ENCODE measurements at places on chromosomes 5 and 9.

GRCh38 chr5:127031147-127031862 lies 947 bp upstream of the MARCHF3 start:
- peak; percentile 13 for ATAC-seq

DNA sequence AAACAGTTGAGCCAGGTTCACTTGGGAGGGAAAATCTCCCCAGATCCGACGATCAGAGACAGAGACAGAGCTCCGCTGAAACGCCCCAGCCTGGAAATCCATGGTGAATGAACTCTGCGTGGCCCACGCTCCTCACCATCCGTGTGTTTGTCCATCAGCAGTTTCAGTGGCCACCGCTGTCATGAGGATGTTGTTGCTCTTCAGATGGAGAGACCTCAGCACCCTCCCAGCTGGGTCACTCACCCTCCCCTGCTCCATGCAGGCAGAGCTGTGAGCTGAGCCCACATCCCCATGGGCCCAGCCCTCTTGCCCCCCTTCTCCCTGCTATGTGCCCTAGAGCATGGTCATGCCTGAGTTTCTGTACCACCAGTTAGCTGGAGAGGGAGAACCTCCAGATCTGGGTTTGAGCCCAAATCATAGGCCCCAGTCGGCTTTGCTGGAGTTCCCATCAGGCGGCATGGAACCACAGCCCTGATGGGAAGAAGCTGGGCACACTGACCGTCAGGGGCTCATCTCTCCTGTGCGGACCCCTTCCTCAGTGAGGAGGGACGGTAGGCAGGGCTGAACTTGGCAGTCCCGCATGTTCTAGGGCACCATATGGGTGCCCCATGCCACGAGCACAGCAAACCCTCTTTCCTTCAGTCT lies 154.4 kb upstream of the COL5A1 start:
- ATAC-seq = no peak

DNA sequence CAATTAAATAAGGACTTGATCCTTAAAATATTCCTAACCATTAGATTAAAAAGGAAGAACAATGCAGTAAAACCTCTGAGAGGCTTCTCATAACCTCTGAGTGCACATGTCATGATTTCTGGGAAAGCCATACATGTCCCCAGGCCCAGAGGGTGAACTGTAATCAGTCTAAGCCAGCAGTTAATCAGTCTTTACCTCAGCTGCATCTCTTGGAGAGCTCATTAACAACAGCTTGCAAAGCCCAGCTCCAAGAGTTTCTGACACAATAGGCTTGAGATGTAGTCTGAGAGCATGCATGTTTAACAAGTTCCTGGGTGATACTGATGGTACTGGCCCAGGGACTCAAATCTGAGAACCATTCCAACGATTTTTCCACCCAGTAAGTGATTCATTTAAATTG lies 392.1 kb downstream of the DNAH5 start:
- ATAC-seq = no peak

GRCh38 chr5:144017631-144018030 lies 152.8 kb downstream of the YIPF5 start:
- no peak for ATAC-seq

DNA sequence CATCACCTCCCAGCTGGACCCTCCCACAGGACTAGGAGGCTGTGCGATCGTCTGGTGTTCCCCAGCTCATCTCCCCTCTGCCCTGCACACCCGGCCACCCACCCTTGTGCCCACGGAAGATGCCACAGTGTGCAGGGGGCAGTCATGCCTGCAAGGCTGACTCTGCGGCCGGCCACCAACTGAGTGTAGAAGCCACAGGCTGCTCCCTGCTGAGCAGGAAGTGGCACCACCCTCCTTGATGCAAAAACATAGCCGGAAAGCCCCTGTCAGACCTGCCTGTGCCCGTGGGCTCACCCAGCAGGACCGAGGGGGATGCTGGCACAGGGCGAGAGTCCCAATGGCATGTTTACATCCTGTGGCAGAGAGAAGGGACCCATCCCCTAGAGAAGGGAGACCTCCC lies 40.3 kb upstream of the SLC12A7 start:
- ATAC-seq = peak; percentile 7

GRCh38 chr9:127128341-127129072 lies 6.1 kb upstream of the ANGPTL2 start:
- peak; percentile 38 for ATAC-seq

DNA sequence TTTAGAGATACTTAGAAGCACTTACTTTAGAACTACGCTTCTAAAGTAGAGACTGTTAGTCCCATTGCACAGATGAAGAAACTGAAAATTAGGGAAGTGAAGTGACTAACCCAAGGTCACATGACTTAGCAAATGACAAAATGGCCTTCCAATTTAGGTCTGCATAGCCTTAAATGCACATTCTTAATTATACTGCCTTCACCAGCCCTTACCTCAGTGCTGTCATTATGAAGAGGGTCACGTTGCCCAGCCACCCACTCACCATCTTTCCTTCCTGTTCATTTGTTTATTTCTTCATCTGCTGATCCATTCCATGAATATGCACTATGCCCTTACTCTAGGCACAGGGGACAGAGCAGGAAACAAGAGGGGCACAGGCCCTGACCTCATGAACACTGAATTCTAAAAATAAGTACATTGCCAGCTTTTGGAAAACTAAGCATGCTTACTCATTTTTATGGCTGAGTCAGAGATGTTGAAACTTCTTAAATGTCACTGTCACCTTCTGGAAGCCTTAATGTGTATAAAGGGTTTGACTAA lies 8.6 kb downstream of the HAVCR2 start:
- peak; percentile 94 for ATAC-seq

GRCh38 chr5:158802941-158803341 lies 296.8 kb downstream of the EBF1 start:
- ATAC-seq = no peak

GRCh38 chr9:94029932-94030317 lies 54.3 kb upstream of the PTPDC1 start:
- no peak for ATAC-seq

- ATAC-seq = no peak
Observed at GRCh38 chr9:88852794-88853193, 138.5 kb upstream of the S1PR3 start.

GRCh38 chr5:54959673-54960418 lies 25.5 kb downstream of the ESM1 start:
- ATAC-seq = no peak

DNA sequence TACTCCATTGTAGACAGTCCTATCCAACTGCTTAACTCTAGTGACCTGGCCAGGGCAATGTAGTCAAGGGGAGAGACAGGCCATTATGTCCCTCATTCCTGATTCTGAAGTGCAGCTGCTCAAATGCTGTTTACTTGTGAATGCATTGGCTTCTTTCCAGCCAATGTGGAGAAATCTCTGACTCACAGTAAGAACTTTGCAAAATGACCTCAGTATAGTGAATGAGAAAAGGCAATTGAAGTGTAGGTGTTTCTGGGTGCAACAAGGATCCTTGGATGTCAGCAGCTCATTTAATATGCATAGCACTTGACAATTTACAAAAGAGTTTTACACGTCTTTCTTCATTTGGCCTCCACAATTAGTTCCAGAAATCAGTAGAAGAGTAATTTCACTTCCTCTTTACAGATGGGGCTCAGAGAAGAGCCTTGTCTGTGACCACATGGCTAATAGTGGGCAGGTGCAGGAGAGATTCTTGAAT lies 367.2 kb downstream of the OSTF1 start:
- no peak for ATAC-seq

DNA sequence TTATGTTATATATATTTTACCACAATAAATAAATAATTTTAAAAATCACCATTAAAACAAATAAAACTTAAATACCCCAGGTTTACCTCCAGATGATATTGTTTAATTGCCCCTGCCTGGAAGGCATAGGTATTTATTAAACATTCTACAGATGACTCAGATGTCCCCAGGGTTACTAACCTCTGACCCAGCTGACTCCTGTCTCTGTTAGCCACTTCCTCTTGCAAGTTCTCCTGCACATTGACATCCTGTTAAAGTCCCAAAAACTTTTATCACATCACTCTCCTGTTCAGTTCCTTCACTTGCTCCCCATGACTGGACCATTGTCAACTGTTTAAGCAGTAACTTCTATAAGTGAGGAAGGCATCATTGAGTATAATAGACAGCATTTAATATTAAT lies 37.0 kb upstream of the RAB3C start:
- no peak for ATAC-seq

DNA sequence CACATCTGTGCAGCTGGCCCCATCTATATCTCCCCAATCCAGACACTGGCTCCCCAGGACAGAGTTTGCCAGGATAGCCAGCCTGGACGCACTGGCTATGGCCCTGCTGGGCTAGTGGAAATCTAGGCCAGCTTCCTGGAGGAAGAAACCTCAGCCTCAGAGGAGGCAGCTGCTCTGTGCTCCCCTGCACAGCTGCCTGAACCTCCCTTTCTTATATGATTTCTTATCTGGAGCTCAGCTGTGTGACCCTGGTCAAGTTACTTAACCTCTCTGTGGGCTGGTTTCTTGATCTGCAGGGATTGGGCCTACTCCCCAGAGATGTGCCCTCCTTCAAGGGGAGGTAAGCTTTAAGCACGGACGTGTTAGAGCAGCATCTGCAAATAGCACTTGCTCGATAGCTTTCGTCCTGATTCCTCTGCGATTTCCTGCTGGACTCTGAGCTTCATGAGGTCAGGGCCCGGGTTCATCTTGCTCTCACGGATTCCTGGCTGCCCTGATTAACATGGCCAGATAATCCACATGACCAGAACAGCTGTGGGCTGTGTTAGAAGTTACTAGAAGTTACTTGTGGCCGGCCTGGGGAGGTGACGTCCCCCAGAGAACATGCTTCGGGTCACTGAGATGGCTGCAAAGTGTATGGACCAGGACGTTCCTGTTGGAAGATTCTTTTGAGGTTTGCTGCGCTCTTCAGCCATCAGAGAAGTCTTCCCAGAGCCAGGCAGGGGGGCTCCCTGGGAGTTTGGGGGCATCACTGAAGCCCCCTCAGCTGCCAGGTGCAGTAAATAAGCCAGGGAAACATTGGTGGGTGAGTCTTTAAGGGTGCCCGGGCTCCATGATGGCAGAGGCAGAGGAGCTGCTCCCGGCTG lies 14.5 kb downstream of the C9orf50 start:
- no peak for ATAC-seq

DNA sequence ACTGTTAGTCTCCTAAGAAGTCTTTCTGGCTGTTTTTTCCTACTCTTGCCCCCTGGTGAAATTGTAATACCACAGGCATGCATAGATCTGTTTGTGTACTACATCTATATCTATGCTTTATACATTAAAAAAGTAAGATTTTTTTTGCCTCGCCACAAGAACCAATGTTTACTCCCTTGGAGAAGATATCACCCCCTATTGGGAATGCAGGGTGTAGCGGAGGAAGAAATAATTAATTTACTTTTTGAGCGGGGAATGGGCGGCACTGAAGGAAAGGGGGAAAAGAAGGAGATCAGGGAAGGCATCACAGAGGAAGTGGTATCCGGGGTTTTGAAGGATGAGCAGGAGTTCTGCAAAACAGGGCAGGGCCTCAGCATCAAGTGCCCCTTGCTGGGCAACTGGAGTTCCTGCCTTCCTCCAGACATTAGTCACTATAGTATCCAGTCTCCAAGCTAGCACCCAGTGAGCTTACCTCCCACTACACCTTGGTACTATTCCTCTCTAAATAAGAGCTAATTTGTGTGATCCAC lies 134.9 kb downstream of the GABBR2 start:
- no peak for ATAC-seq

- no peak for ATAC-seq
Observed at GRCh38 chr5:145520335-145520734, 314.8 kb downstream of the PRELID2 start.

GRCh38 chr5:138138949-138139780 lies at the start of gene NME5:
TSS of gene NME5 (minus strand) at chr5:138139428. CDS start at chr5:138138780, 648 bp downstream.
- no peak for ATAC-seq

- no peak for ATAC-seq
Observed at GRCh38 chr5:98786191-98786853, 12.9 kb downstream of the RGMB start.

GRCh38 chr5:114317751-114318150 lies 44.1 kb upstream of the KCNN2 start:
- no peak for ATAC-seq

- ATAC-seq = no peak
Observed at GRCh38 chr9:69455311-69455710, 130.3 kb downstream of the ENTREP1 start.

- ATAC-seq = no peak
Observed at GRCh38 chr5:174571662-174572397, 152.6 kb upstream of the MSX2 start.

- ATAC-seq = no peak
Observed at GRCh38 chr9:115353681-115354080, 235.7 kb upstream of the TNC start.

DNA sequence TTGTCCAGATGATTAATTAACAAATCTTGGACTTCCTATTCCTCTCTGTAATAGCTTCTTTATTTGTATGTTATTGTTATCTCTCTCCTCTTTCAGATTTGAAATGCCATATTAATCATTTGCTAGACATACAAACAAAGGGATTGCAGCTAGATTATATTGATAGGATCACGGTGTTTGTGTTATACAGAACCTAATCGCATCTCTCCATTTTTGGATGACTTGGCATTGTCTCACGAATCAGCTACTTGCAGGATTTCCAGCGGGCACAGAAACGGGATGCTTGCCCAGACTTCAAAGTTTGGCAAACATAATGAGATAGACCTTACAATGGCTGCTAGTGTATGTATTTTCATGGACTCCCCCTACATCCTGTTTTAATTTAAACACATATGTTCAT lies 368.1 kb downstream of the TLE4 start:
- no peak for ATAC-seq

GRCh38 chr9:82273121-82273520 lies 284.5 kb downstream of the SPATA31D1 start:
- ATAC-seq = no peak

DNA sequence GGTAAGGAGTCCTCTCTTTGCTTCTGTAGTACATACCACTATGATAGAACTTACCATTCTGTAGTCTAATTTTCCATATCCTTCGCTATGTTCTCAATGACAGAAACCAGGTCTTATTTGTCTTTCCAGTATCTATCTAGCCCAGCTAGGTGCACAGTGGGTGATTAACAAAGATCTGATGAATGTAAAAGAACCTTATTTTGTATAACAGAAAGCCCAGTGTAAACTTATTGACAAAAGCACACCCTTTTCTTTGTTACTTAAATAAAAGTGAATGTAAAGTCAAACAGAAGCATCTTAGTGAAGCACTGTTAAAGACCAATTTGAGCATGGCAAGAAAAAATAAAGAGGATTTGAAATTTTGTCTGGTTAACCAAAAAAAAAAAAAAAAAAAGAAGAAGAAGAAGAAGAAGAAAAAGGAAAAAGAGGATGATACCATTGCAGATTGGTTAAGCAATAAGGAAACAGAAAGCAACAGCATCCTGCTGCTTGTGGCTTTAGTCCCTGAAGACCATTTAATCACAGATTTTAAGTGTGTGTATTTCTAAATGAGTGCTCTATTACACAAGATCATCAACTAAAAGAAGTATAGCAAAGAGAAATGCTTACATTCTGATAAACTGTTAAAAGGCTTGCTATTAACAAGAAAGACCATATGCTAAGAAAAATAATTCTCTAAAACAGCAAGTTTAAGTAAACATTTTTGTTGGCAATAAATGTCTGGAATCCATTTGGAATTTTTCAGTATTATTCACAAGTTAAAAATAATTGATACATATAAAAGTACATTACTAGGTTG lies 21.2 kb downstream of the MEGF9 start:
- no peak for ATAC-seq

DNA sequence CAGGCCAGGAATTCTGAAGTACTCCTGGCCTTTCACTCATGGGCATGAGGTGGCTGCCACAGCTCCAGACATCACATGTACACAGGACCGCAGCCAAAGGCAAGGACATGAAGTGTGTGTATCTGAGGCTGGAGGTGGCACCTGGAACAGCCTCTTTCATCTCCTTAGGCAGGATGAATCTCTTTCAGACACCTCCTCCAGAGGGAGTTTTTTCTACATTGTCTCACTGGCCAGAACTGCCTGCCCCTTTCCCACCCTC lies 142.8 kb downstream of the BARX1 start:
- ATAC-seq = no peak

Measured in activated T-helper 17 cell treated with anti-CD3 and anti-CD28 coated beads, Interleukin-2, amount 50 U/mL, for 72 hours (primary cell).